ENCODE measurements at places on chromosomes 7 and 10.

DNA sequence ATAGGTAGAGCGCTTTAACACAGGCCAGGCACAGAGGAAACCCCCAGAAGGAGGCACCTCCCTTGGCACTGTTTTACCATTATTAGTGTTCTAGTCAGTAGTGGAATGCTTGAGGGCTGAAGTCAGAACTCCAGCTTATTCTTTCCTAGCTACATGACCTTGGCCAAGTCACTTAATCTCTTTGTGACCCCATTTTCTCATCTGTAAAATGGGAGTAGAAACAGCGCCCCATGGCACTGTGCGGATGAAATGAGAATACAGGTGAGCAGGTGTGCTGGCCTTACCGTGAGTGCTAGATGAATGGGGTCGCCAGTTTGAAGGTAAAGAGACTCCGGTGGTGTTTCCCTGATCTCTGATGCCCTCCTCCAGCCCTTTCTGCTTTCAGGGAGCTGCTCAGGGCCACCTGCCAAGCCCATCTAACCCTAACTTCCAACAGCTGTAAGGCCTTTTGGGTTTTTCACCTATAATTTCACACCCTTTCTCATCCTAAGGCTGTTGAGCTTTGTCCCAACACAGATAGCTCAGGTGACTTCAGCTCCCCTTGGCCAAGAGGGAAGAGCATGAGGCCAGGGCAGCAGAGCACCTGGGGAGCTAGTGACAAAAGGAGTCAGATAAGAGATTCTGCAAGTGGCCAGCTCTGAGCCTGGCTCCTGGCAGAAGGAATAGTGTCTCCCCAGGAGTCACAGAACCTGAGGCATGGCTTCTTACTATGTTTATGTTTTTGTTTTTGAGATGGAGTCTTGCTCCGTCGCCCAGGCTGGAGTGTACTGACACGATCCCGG, 76.8 kb downstream of the SH3PXD2A start:
- DNase-seq, result no peak

- peak; percentile 15 for DNase-seq
These were observed 120.6 kb downstream of the LYZL1 start for GRCh38 chr10:29409241-29410054.

GRCh38 chr10:122206471-122207065, 64.5 kb upstream of the BTBD16 start:
- DNase-seq, result no peak

GRCh38 chr7:84149573-84149972, 45.0 kb downstream of the SEMA3A start:
- DNase-seq, result no peak

- no peak for DNase-seq
These were observed 35.9 kb downstream of the FZD1 start for GRCh38 chr7:91299952-91300775.

GRCh38 chr10:59131666-59132065, 44.8 kb upstream of the PHYHIPL start:
- DNase-seq, result no peak
